GM23248 (cell line): ENCODE measurements at places on chromosomes 1 and 21. TPM values are rescaled to one million over a fixed set of nuclear protein-coding genes. Genes with fewer than 3 reads are reported as not detected.
A peak's percentile ranks its signal among the peaks of the same experiment; 100 is the strongest.

The CFHR1 gene
- total RNA-seq = not detected in 2 replicates

The SEC16B gene
- total RNA-seq = 1.5 and 1.9 TPM in 2 replicates

The FHAD1 gene
- not detected in 2 replicates for total RNA-seq

The SLAMF8 gene
- not detected in 2 replicates for total RNA-seq

The AGO4 gene
- total RNA-seq = 6.4 and 6.8 TPM in 2 replicates

The ADGRL4 gene
- total RNA-seq = 10.6 and 13.2 TPM in 2 replicates

The MNDA gene
- total RNA-seq = not detected in 2 replicates

The ATP6V1G3 gene
- not detected in 2 replicates for total RNA-seq

The IFNLR1 gene
- not detected in 2 replicates for total RNA-seq

The WLS gene
- 26.7 and 40.8 TPM in 2 replicates for total RNA-seq

The NUF2 gene
- total RNA-seq = 4.9 and 11.8 TPM in 2 replicates

The SPRR1A gene
- not detected in 2 replicates for total RNA-seq

The OLIG1 gene
- not detected in 2 replicates for total RNA-seq

DNA sequence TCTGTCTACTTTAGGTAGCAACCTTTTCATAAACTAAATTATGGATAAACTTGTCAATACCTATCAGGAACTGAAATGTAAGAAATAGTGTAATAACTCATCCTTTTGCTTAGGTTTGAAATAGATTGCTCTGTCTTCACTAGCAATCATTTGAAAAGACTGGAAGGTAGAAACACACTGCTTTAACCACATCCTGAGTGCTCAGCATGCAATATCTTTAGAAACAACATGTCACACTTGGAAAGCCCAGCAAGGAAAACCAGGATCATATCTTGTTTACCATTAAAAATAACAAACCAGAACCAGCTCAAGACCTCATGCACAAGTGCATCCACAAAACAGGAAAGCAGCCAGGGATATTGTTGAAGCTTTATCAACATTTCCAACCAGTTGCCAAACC, 3.6 kb downstream of the KCNJ6 start:
- no peak for DNase-seq

DNA sequence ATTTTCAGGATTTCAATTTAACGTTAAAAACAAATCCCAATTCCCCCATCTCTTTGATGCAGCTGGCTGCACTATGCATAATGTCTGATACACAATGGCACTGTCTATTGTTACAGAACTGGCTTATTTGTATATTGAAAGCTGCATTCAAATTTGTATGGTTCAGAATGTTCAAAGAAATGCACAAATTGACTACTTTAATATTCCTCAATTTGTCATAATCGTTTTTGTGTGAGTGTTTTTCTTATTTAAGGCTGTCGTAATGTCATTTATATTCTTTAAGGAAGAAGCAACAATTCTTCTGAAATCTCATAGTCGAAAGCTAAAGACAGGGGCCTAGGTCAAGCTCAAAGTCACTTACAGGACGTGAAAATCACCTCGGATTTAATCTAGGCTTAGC, 341.4 kb upstream of the ZRANB2 start:
- no peak for DNase-seq

DNA sequence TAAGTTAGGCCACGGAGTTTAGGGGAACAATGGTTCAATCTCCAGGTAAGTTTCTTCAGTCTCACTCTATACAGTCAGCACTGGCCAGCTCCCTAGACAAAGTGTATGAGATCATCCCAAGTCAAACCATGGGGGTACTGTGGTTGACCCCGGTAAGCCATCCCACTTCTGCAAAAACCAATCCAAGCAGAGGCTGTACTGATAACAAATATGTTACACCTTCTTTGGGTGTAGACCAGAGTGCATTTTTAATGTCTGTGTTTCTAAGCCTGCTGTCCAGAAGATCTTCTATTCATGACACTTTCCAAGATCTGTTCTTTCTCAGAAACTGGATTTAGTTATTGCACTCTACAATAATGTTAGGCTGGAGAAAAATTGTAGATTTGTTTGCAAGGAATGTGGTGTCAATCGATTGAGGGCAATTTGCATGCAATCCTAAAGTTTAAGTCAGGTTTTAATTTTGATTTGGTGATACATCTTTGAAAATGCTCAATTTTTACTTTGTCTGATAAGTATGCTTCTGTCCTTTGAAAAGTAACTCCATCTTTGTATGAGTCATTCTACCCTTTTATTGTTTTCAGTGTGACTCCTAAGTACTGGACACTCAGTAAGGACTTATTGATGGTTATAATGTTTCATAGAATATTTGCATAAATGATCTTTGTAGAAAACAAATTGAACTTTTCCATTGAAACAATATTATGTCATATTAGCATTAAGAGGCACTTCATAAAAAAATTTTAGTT, 152.4 kb downstream of the HLX start:
- DNase-seq = peak; percentile 26

- no peak for DNase-seq
These were observed 6.5 kb upstream of the FTCD start for GRCh38 chr21:46161633-46162592.

DNA sequence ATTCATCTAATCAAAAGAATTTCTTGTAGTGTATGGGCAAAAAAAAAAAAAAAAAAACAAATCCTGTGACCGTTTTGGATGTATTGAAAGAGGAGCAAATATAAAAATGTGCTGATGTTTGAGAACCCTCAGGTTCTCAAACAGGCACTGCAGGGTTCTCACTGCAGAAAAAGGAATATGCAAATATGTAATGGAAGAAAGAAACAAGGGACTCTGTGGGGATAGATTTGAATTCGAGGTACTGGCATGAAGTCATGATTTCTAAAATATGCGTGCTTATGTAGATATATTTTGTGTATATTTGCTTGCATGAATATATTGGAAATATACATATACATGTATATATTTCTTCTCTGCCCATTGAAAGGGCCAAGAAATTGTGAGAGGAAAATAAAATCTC, 365.0 kb upstream of the RUNX1 start:
- no peak for DNase-seq

- DNase-seq = peak; percentile 44
These were observed 36.7 kb downstream of the ACBD3 start for GRCh38 chr1:226149806-226150205.

- DNase-seq = peak; percentile 97
These were observed 159.7 kb upstream of the NRIP1 start for GRCh38 chr21:15224346-15225086.

- no peak for DNase-seq
These were observed 16.5 kb downstream of the PIGK start for GRCh38 chr1:77202751-77203150.

GRCh38 chr1:60831780-60832179, 250.6 kb upstream of the NFIA start:
- DNase-seq = no peak

GRCh38 chr1:7648761-7649384, 122.2 kb upstream of the VAMP3 start:
- DNase-seq = no peak

- no peak for DNase-seq
These were observed 183.6 kb downstream of the SEC16B start for GRCh38 chr1:177786176-177786745.

DNA sequence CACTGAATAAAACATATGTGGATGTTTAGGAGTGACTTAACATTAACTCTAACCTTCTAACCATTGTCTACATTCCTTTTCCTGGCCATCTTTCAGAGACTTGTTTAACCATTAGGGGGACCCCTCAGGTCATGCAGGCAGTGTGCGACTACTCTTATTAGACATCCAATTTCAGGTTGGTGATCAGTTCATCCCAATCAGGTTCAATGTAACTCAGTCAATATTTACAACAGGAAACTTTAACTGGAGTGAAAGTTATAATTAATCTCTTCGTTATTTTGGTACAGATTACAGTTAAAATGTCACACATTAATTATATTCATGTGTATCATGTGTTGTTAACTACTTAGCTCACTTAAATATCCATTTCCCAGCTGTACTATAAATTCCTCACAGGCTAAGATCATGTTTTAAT, 68.8 kb upstream of the RGS1 start:
- DNase-seq = peak; percentile 34

DNA sequence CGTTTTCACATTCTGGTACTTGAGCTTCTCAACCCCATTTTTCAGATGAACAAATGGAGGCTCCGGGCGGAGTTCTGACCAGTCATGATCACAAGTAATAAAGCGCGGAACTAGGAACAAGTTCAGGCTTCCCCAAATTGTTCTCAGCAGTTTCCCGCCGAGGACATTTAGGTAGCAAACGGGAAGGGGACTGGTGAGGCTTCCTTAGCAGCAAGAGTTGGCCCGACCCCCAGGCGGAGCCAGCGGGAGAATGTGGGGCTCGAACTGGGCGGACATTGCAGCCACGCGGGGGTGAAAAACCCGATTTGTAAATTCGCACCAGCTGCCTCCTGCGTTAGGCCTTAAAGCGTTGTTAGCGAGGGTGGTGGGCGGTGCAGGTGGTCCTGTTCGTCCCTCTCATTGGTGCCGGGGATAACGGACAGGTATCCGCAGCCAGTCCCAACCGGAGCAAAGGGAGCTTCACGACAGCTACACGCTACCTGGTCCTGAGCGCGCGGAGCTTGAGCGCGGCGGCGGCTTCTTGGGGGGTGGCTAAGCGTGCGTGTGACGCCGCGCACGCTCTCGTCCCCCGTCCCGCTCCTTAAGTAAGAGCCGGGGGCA, 15.3 kb downstream of the SEMA6C start:
- DNase-seq = peak; percentile 92

DNA sequence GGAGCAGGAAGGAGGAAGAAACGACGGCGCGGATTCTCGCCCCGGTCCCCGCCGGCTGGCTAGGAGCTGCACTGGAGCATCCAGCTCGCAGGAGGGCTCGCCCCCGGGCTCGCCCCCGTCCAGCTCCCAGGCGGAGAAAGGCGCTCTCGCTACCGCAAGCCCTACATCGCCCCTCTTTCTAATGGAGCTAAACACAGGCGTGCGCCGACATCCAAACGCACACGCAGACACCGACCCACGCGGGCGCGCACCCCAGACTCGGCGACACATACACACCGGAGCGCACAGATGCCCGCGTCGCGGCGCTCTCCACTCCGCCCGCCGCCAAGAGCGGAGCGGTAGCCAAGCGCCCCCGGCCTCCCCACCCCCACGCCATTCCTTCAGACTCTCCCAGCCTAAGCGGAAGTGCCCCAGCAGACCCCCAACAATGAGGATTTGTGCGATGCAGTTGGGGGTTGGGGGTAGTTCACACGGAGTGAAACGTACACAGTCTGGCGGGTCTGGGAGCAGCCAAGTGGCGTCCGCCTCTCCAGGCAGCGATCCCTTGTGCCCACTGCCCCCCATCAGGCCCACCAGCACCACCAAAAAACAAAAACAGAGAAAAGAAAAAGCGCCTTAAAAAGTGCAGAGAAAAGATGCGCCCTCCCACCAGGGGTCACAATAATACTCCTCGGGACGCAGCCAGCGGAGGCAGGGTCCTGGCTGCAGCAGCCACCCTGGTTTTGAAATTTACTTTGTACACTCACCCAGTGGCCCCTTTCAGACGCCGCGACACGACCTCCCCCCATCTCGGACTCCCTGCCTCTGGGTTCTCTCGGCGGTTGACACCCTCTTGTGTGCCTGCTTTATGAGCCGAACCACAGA, 1.4 kb downstream of the DAB1 start:
- peak; percentile 40 for DNase-seq

DNA sequence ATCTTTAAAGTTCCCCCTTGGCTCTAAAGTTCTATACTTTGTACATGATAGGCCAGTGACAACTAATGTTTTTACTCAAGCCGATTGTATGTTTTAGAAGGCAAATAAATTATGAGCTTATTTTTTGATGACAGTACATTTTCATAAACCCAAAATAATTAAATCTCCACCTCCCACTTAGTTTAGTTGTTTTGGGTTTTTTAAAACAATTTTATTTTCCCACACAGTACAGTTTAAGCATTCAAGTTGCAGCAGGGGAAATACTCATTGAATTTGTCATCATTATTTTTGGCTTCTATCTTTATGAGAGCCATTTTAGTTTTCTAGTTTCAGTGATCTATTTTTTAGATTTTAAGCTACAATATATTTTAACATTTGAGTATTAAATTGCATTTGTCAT, 93.6 kb downstream of the OLFML2B start:
- peak; percentile 71 for DNase-seq

- DNase-seq = peak; percentile 63
These were observed 655.0 kb upstream of the CAMK1G start for GRCh38 chr1:208928349-208929010.

GRCh38 chr1:159859767-159860322, 2.6 kb downstream of the VSIG8 start:
- DNase-seq = no peak

DNA sequence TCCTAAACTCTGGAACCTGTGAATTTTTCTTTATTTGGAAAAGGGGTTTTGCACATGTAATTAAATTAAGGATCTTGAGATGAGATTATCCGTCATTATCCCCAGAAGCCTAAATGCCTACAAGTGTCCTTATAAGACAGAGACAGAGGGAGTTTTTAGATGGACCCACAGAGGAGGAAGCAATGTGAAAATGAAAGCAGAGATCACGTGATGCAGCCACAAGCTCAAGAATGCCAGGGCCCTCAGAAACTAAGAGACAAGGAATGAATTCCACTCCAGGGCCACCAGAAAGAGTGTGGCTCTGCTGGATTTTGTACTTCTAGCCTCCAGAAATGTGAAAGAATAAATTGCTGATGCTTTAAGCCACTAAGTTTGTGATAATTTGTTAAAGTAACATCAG, 183.6 kb upstream of the UBE2U start:
- peak; percentile 89 for DNase-seq
